Left hindlimb (tissue), 1 donor: ENCODE measurements at places on chromosomes 5 and 9.

- no peak for DNase-seq
Measured at GRCh38 chr9:108060175-108060574, 570.6 kb upstream of the KLF4 start.

DNA sequence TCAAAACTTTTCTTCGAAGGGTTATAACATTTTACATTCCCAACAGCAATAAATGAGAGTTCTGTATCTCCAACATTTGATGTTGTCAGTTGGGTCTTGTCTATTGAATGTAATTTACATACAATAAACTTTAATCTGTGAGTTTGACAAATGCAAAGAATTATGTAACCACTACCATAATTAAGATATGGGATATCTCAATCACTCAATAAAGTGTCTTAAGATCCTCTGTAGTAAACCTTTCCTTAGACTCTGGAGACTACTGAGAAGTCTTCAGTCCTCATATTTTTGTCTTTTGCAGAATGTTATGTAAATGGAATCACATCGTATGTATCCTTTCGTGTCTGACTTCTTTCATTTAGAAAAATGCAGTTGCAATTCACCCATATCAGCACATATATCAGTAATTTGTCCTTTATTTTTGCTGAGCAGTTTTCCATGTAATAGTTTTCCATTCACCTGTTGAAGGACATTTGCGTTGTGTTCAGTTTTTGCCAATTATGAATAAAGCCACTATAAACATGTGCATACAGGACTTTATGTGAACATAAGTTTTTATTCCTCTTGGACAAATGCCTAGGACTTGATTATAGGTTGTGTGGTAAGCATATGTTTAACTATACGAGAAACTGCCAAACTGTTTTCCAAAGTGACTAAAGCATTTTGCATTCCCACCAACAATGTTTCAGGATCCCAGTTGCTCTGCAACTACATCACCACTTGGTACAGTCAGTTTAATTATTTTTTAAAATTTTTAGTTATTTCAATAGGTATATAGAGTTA lies 784.6 kb upstream of the ZNF608 start:
- no peak for DNase-seq

DNA sequence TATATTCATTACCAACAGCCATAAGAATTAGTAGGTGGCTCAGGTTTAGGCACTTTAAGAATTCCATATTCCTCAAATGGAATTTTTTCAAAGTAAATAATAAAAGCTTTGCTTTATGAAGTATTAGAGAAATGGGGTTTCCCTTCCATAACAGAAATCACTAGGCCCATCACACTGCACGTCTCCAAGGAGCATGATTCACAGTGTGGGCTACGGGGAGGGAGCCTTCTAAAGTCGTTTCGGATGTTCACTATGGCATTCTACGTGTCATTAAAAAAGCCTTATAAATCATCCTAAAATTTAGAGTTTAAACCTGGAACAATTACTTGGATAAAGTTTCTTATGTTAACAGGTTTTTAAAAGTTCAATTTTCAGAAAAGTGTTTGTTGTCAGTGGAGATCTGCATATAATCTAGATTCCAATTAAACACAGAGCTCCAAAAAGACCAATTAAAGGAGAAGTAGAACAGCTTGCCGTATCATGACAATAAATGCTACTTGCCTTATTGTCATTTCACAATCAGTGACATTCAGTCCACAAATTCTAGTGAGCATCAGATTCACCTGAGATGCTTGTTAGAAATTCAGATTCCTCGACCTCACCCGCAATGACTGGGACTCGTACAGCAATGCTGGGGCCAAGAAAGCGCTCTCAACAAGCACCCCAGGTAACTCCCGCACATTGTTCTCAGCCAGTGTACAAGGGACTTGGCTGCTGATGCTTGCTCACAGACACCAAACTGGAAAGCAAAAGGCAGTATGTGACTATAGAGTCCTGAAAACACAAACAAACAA lies 115.7 kb downstream of the NFIB start:
- no peak for DNase-seq

DNA sequence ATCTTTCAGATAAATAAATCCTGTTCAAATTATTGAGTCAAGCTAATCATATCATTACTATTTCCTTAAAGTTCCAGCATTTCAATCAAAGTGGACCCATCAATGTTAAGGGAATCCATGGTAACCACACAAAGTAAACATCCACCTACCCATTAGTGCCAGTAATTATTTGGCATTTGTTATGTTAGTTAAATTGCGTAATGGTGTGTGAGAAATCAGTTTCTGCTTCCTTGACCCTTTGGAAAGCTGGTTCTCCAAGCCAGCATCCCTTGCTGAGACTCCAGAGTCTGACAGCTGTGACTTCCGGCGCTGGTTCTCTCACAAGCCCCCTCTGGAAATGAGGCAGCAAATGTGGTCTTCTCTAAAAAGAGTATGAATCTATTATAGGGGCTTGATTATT lies 308.6 kb upstream of the EFNA5 start:
- no peak for DNase-seq

GRCh38 chr5:105953616-105954015 lies 1717.1 kb downstream of the EFNA5 start:
- no peak for DNase-seq

GRCh38 chr9:121662359-121662758 lies 10.9 kb downstream of the DAB2IP start:
- no peak for DNase-seq

DNA sequence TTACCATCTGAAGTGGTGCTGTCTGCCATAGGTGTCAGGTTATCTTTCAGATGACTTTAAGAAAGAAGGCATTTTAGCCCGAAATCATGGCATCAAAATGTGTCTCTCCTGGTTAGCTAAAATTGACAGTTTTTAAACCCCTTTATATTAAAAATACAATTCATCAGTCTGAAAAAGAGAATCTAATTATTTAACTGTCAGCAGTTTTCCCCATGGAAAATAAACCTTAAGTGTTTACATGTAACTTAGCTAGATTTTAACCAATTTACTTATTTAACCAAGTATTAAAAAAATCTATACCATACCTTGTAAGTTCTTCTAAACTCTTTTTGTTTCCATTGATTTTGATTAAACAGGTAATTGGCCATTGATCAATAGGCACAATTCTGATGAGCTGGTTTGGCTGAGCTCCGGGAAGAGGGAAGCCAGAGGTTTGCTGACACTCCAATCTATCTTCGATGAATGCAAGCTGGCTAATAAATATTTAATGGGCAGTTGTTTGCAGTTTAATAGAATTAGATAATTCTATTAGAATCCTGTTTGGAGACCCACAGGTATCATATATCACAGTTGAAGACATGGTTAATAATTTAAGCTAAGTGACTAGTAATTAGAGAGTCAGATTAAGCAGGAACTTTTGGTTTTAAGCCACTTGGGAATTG lies 114.0 kb downstream of the MAT2B start:
- DNase-seq = no peak

DNA sequence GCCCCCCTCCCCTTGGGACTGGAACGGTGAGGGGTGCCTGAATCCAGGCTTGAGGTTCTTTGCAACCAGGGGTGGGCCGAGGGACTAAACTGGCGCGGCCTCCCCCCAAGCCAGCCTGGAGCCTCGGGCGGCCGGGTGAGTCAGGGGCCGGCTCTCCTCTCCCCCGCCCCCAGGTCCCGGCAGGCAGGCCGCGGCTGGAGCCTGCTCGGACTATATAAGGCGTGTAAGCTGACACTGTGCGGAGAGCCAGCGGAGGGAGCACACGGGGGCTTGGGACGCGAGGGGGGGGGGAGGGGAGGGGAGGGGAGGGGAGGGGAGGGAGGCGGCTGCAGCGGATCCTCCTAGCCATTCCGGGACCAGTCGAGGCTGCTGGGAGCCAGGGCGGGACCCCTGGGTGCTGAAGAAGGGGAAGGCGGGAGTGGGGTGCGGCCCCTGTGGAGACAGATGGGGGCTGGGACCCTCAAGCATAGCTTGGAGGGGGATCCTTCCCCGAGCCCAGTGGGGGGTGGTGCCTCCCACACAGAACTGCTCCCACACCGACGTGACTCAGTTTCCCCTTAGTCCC lies 595 bp downstream of the PDLIM7 start:
- DNase-seq = peak; percentile 94

GRCh38 chr5:120678279-120678678 lies 214.2 kb downstream of the PRR16 start:
- no peak for DNase-seq

DNA sequence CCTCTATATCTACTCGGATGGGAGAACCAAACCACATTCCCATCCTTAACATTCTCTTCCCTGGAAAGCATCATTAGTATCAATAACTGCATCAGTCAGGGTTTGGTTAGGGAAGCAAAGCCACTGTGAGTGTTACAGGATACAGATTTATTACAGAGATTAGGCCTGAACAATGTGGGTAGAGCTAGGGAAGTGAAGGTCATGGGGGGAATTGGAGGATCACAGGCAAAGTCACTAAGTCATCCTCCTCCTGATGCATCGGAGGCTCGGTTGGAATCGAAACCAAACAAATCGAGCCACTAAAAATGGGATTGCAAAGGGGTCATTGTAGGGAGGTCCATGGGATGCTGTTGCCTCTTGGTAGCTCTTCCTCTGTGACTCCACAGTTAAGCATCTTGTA lies 61.8 kb upstream of the ZBTB43 start:
- DNase-seq = no peak

- DNase-seq = no peak
Measured at GRCh38 chr5:80105698-80106439, 70.7 kb downstream of the THBS4 start.
